ENCODE measurements at places on chromosomes 5 and 9.

DNA sequence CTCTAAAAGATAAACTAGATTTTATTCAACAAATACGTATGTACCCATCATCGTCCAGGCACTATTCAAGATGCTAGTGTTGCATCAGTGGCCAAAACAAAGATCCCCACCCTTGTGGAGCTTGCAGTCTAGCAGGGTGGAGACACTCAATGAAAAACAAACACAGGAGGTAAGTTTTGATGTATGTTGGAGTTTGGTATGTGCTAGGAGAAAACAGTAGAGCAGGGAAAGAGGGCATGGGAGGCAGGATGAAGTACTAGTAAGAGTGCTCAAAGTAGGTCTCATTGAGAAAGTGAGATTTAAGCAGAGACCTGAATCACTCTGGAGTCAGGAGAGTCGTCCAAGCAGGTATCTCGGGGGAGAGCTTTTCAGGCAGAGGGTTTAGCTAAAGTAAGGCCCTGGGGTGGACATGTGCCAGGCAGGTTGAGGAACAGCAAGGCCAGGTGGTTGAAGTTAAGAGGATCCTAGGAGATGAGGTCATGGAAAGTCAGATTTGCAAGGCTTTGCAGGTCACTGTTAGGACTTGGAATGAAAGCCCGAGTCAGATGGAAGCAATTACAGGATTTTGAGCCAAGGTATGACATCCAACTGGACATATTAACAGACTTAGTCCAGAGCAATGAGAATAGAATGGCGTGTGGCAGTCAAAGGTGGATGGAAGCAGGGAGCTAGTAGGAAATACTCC lies 9.2 kb downstream of the SNX18 start:
- no peak for DNase-seq

DNA sequence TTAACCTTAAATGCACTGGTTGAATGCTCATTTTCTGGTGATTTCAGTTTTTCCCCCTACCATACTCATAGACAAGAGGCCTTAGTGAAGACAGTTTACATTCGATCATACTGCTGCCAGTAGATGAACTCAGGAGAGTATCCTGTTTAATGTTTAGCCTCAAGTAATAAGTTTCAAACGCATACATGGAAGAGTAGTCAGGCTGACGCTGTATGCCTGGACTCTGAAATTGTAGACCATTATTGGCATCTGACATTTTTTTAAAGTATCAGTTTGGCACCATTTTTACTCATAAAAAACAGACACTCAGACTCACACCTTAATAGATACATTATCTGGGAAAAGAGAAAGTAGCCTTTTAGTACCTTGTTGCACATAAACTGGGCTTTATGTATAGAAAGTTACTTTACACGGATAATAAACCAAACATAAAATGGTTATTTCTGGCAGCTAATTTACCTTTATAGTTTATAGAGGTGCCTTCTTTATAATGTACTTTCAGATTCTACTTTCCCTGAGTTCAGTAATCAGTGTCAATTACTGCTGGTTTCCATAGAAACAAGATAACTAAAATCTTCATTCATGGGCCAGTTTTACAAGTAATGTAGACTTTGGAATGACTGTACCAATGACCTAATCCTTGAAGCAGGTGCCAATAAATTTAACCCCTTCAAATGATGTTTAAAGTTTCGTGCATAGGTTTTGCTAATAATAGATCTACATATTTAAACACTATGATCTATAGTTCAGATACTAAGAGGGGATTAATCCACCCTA lies 183.8 kb upstream of the ITGA1 start:
- DNase-seq = no peak

DNA sequence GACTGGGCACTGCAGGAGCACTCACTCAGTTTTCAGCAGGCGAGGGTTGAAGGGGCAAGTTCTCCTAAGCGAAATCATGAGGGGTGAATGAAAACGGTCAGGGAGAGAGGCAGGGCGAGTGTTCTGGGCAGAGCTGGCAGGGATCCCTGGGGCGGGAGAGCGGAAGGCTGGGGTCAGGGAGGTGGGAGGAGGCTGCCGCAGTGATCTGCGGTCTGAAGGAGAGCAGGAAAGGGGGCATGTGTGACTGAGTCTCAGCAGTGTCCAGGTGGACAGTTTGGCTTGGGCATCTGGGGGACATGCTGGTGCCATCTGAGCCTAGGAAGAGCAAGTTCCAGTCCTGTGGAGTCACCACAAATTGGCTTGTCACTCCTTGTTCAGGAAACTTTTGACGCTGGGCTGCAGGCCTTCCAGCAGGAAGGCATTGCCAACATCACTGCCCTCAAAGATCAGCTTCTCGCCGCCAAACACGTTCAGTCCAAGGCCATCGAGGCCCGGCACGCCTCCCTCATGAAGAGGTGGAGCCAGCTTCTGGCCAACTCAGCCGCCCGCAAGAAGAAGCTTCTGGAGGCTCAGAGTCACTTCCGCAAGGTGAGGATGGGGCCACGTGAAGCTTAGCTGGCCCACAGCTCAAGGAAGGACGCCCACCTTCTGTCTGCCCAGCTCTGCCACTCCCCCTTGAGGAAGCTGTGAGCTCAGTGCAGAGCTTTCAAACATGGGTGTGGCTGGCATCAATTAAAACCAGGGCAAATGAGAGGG lies 31.1 kb downstream of the DYNC2I2 start:
- no peak for DNase-seq

DNA sequence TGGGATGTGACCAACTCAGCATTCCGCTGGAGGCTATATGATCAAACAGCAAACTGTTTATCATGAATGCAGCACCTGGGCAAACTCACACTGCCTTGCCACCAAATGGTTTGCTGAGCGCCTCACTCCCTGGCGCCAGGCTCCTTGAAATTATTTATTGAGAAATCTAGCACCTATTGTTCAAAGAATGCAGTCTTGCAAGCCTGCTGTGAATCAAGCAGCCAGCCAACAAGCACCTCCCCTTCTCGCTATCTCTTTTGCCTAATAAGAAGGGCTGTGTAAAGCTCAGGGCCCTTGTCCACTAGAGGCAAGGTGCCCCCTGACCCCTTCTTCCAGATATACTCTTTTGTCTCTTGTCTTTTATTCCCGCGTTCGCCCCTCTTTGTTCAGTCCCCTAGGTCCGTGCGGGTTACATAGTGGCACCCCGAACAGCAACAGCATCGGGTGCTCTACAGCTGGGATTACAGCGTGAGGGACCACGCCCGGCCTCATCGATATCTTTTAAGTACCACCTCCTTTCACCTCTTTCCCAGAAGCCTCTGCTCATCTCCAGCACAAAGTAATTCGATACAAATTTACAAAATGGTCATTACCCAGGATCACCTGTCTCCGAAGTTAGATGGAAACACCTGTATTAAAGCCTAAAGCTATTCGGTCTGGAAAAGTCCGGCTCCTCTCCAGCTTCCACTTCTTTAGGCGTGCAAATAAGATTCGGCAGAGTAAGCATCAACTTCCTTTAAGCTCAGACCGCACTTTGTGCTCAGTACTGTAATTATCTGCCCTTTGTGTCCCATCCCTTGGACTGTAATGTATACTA lies 896 bp downstream of the RIGI start:
- no peak for DNase-seq

- no peak for DNase-seq
Measured at GRCh38 chr5:57690724-57691123, 208.1 kb upstream of the ACTBL2 start.

DNA sequence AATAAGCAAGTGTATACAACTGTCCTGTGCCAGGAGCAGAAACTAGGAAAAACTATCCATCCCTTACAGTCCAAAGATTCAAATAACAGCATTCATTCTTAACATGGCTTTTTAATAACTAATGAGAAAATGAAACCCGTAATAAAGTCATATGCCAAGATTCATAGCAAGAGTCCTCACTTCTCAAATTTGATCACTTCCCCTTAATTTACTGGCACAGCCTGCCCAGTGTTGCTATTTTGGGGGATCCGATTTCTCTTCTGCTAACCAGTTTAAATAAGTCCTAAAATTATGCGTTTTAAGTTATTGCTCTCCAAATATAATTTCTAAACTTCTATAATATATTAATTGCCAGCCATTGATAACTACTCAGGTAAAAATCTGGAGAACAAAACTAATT lies 177.0 kb upstream of the PTGER4 start:
- no peak for DNase-seq

DNA sequence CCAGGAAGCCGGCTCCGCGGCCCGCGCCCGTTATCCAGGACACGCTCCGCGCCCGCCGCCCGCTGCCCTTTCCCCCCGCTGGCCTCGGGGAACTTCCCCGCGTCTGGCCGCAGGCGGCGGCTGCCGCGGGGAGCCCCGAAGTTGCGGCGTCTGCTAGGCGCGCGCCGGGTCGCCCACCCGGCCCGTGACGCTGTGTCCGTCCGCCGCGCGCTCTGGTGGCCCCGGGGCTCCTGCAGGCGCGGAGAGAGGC lies 621 bp upstream of the GCNT4 start:
- DNase-seq = no peak

GRCh38 chr9:15942831-15943424 lies 390.1 kb downstream of the CCDC171 start:
- DNase-seq = no peak

- no peak for DNase-seq
Measured at GRCh38 chr9:99634186-99634585, 187.5 kb upstream of the NR4A3 start.

GRCh38 chr5:67358186-67358585 lies 161.6 kb upstream of the CD180 start:
- DNase-seq = no peak

DNA sequence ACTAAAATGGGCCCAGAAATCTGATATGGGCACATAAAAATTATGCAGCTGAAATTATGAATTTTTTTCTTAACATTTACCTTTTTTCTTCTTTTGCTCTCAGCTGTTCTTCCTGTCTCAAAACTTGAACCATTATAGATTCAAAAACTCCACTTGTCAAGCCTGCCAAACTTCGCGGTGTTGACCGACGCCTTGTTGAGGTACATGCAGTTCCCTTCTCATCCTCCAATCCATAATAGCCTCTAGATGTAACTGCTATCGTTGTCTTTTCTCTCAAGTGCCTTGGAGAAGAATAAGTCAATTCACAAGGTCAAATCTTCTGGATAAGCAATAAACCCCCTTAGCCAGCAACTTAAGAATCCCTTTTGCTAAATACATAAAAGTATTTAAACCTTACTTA lies 27.2 kb downstream of the RANBP6 start:
- DNase-seq = no peak

DNA sequence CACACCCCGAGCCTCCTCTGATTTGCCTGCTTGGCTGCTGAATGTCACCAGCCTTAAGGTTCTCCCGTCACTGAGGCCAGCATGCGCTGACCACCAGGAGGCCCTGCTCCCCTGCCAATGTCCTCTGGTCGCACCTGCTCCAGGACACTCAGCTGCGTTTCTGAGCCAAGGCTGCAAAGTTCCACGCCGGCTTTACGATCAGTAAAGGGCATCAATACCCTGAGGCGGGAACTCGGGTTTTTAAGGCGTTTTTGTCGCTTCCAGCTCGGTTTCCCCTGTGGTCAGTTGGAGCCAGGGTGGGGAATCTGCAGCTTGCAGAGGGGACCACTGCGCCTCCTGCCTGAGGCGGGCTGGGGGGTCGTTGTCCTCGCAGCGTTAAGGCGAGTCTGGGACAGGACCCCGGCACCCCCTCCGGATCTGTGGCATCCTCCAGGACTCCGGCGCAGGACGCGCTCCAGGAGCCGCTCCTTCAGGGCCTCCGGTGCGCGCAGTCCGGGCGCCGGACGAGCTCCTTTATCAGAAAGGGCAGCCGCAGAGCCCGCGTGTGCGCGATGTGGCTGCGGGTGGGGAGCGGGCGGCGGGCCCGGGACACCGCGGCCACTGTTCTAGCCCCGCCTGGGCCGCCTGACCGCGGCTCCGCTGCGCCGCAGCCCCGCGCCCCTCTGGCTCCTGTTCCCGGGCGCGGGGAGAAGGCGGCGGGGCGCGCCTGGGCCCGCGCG lies 24.1 kb upstream of the FLT4 start:
- no peak for DNase-seq

DNA sequence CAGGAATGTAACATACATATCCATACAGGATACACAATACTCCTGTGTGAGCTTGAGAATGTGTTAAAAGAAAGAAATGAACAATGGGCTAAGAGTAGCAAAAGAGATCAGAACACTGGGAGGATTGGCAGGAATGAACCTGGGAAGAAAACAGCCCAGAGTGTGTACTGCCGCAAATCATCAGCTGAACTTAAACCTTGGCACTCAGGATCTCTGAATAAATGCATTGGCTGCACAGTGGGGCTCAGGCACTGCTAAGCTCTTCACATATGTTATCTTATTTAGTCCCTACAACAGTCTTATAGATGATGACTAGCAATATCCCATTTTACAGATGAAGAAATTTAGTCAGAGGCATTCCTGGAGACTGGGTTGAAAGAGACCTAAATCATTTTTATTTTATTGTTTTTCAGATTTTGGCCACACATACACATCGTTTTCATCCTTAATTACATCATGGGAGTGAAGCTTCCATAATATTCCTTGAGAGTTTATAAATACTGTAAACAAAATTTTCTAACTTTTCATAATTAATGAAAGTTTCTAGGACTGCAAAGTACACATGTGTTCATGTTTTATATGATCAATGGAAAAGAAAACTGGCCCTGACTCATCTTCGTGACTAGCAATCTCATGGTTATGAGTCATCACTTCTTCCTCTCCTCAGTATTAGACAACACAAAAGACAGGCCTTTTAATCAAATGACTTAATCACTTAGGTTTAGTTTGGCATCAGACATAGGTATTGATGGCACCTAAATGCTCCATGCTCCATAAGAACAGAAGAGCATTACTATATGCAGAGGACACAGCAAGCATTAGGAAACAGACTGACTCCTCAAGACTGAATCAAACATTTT lies 59.2 kb downstream of the CDH18 start:
- DNase-seq = no peak

- no peak for DNase-seq
Measured at GRCh38 chr5:39561421-39561820, 136.6 kb upstream of the DAB2 start.

- DNase-seq = no peak
Measured at GRCh38 chr9:129547869-129548570, 72.9 kb downstream of the C9orf50 start.

All from stimulated activated CD8-positive, alpha-beta memory T cell treated with anti-CD3 and anti-CD28 coated beads, Interleukin-4, amount 100 ng/mL, for 1 hour (primary cell).